ENCODE measurements at places on chromosomes 1 and 21.

GRCh38 chr21:41428847-41429246, 2.8 kb downstream of the MX1 start:
- DNase-seq = no peak

DNA sequence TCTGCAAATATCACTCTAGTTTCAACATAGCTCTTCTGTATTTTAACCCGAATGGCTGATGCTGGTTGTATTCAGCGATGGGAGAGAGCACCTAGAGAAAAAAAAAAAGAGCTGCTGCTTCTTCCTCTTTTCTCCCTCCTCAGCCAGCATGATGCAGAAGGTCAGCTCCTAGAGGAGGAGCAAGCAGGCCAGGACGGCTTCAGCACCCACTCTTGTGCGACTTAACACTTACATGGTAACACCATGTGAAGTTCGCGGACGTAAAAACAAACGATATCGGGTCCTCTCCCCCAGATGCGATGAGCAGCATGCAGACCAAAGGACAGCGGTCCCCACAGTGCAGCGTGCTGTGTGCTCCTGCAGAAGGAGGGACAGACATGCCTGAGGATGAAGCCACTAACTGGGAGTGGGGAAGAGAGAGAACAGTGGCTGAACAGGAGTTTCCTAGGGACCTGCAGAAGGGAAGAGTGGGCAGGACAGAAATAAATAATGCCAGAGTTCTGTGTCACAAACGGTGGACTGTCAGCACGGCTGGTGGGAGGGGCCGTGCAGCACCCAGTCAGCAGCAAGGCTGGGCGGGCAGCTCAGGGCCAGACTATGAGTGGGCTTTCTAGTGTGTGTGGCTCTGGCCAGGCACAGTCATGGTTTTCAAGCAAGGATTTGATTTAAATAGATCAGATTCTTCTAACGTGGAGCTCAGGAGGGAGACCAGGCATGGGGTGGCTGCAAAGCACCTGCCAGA, 11.4 kb upstream of the B3GALT5 start:
- no peak for DNase-seq

- DNase-seq = no peak
Measured at GRCh38 chr1:178497903-178498478, 1.2 kb upstream of the CLEC20A start.

- no peak for DNase-seq
Measured at GRCh38 chr1:96525657-96526557, 195.7 kb upstream of the PTBP2 start.

GRCh38 chr21:44840771-44841170, 22.9 kb upstream of the SUMO3 start:
- DNase-seq = no peak

DNA sequence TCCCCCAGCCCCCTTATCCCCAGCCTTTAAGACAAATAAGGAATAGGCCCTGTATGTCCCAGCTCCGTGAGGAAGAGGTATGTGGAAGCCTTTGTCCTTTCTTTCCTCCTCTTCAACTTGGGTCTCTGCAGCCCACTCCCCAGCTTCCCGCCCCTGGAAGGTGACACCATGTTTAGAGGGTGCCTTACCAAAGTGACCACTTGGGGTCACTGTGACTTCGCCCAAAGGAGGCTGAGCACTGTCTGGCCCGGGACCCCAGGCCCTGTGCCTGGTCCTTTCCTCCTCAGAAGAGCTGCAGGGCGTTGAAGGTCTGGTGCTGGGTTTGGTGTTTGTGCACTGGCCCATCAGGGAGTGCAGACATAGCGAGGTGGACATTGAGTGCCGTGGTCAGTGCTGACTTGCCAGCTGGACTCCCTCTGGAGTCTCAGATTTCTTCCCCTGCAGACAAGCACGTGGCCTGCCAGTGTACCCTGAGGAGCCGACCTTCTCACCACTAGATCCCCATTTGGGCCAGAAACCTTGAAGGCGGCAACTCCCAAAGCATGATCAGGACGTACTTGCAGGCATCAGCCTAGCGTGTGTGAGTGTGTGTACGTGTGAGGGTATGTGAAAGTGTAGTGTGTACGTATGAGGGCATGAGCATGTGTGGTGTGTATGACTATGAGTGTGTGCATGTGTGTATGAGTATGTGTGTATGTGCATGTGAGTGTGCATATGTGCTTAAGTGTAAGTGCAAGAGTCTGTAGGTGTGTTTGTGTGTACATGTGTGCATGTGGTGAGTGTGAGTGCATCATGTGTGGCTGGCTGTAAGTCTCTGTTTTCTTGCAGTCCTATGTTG, 181.4 kb upstream of the KIAA0040 start:
- peak; percentile 25 for DNase-seq

DNA sequence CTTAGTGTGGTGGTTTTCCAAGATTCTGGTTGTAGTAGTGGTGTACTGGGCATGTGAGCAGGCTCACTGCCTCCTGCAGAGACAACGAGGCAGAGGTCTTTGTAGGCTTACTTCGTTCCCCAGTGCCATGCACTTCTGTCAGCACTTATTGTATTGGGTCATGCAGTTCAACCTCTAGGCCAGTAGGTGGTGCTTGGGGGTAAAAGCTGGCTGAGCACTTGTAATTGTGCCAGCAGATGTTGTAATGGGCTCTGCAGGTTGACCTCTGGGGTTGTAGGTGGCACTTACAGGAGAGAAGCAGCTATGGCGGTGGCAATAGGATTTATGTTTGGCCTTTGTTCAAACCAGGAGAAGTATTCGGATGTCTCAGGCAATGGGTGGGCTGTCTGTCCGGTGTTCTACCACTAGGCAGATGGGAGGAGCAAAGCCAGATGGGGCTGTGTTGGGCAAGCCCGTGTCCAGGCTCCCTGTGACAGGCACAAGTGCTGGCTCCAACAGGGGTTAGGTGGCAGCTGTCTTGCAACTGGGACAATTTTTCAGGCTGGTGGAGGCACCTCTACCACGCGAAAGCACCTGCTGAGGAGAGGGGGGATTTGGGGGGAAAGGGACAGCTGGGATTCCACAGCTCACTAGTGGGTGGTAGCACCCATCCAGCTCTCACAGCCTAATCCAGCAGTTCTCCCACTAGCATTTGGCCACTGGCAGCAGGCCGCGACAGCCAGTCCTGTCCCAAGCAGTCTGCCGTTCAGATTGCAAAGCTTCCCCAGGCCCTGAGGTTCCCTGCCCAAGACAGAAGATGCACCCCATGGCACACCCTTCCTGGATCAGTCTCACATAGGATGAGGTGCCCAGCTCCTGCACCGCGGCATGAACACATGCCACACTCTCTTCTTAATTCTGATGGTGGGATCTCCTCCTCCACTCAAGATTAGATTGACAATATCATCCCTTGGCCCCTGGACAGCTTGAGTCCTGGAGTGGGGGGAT, 274.5 kb downstream of the CTH start:
- no peak for DNase-seq

- no peak for DNase-seq
Measured at GRCh38 chr1:180892675-180893074, 20.0 kb upstream of the KIAA1614 start.

- DNase-seq = no peak
Measured at GRCh38 chr1:44322367-44322766, 32.7 kb downstream of the ERI3 start.

DNA sequence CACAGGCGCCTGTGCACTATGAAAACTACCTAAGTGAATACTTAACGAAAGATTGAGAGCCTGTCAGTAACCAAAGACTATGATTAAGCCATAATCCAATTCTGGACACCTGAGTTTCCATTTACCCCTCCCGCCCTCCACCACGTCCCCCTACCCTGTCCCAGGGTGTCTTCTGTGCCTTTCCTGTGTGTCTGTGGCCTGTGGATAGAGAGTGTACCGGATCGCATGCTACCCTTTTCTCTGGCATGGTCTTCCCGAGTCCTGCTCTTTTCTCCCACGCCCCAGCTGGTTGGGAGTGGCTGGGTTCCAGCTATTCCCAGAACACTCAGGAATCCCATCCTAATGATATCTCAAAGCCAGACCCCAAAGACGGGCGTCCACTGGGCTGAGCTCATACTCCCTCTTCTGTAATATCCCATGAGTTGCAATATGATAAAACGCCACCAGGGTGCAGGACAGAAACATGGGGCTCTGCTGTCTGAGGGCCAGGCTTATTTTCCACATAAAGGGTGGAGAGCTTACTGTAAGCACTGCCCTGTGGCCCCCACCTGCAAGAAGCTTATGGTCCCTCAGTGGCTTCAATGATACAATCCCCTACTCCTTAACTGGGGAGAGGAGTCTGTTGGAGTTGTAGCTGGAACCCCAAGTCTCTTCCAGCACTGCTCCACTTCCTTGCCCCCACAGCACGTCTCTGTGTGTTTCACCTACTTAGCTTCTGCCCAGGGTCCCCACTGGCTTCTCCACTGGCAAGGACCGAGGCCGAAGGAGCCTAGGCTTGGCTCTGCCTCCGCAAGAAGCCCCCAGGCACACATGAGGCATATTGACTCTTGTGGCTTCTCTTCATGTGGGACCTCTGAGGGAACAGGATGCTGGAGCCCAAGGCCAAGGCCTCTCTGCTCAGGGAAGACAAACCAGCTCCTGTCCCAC, 17.6 kb upstream of the ALX3 start:
- peak; percentile 78 for DNase-seq

DNA sequence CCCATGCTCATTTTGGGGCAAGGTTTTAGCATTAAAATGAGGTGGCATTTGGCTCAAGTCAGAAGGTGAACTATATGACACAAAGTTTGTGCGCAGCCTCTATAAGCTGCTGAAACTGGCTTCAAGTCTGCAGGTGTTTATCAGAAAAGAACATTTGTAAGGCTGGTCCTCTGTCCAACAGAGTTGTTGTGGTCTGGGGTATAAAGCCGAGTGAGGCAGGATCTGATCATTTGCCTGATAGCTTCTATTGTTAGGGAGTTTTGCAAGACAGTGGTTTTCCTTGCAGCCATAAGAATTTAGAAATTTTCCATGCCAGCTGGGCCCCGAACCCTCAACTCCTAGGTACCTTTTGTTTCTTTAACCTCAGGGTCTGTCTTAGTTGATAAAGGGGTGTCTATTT, 130.8 kb downstream of the PGBD5 start:
- DNase-seq = no peak
